ENCODE measurements at places on chromosomes 6 and 20.
A peak's percentile ranks its signal among the peaks of the same experiment; 100 is the strongest.

DNA sequence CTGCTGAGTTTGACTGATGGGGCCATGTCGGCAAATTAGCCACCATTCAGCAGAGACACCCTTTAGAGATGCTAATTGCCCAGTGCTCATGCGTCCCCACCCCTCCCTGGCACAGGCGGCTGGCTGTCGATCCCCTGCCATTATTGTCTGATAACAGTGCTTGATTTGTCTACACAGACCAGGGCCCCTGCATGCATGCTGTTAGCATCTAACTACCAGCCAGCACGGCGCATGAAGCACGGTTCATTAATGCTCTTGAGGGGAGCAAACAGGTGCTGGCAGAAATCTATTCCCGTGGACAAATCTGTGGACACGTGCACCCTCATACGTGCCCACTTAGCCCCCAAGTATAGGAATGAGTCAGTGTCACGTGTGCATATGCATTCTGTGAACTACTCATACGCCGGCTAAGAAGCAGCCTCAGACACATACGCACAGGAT, 32.2 kb downstream of the KCNB1 start:
- DNase-seq: no peak

- DNase-seq: peak; percentile 51
These were observed 142.8 kb downstream of the ADGB start for GRCh38 chr6:146741609-146742008.

DNA sequence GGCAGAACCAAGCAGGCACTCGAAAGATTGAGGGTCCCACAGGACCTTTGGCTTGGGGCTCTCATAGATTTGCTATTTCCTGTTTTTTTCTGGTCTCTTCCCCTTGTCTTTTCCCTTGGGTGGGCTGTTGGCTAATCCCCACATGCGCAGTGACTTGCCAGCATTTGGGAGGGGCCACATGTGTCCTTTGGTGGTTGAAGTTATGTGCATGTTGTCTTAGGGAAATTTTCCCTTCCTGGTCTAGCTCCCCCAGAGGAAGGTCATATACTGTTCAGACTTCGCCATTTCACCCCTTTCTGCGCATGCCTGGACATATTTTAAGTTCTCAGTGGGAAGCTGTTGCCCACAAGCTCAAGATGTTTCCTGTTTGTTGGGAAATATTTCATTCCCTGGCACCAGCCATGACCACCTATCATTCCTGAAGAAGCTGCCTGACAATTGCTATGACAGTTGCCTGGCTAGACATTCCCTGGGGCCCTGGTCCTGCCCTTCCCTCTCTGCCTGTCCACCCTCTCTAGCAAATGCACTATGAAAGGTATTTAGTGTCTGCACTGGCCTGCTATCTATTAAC, 156.2 kb upstream of the THBS2 start:
- no peak for DNase-seq

- DNase-seq: no peak
These were observed at the start of gene MPIG6B for GRCh38 chr6:31723245-31723979. TSS of gene MPIG6B (plus strand) at chr6:31723373. CDS start at chr6:31723384, 11 bp downstream.

DNA sequence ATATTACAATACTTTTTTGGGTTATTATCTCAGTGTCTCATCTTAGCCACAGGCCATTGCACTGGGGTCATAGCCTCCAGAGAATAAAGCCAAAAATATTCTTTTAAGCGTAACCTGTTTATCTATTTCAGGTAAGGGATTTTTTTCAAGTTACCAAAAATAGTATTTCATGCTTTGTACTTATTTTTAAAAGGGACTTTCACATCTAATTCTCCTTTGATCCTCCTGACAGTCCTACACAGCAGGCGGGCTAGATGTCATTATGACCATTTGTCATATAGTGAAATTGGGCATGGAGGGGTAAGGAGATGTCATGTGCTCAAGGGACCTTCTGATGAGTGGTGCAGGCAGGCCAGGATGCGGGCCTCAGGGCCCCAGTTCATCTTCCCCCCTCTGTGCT, 68.9 kb downstream of the TBC1D7 start:
- DNase-seq: no peak

DNA sequence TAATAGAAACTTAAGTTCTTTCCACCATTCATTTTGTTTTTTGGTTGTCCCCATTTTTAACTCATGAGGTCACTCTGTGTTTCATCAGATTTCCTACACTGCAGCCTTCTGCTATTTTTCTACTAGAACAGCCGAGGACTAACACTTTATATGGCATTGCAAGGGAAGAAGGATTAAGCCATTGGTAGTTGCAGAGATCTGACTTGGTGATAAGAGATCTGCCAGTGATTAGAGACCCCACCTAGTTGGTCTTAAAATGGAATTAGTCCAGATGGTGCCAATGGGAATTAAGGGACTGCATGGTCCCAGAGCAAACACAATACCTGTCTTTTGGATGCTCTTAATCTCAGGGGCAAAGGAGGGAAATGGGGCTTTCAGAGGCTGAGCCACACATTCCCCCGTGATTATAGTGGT, 125.5 kb upstream of the TMEM170B start:
- DNase-seq: no peak

DNA sequence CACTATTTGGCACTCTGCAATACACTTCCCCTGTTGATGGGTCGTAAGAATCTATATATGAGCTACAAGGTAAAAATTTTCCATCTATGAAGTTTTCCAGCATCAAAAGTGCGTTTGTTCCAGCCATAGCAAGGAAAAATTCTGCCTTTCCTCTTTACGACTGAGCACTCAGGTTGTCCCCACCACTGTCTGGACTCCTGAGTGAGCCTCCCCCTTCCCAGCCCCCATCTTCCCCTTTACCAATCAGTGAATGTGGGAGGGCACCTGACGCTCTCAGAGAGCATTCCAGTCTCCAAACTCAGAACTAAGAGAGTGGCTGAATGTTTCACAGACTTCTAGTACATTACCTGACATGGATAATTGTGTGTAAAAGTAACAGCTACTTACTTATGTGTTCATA, at the start of gene ALDH8A1:
Gene ALDH8A1 (minus strand): TSS at position 175 of the 400 bp plus-strand sequence. CDS start 48 bp downstream, at position 127.
- DNase-seq: no peak

DNA sequence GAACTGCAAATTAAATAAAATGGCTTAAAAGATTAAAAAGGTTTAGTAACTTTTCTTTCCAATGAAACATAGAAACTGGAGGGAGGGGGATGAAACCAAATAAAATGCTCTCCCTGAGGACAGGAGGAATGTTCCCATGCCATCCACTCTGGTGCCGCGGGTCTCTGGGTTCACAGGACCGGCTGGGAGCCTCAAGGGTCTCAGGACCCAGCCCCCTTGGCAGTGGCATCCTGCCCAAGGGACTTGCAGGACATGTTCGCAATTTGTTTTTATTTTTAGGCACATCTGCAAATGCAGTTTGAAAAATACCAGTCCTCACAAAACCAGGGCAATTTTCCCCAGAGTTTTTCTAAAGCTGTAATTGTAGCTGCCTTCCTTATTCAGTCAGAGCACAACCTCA, 7.5 kb downstream of the BEND3 start:
- DNase-seq: no peak

DNA sequence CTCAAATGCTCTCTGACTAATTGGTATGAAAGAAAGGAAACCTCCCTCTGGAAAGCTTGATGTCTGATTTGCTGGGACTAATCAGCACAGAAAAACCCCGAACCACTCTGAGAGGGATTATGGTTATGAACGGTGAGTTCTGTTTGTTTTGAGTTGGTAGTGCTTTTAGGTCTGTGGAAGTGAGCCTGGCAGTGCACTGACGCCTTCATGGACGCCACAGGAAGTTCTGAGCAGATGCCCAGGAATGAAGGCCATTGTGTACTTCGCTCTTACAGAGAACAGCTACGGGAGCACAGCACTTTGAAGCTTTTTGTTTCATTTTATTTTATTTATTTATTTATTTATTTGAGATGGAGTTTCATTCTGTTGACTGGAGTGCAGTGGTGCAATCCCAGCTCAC, 754.1 kb downstream of the QKI start:
- no peak for DNase-seq

DNA sequence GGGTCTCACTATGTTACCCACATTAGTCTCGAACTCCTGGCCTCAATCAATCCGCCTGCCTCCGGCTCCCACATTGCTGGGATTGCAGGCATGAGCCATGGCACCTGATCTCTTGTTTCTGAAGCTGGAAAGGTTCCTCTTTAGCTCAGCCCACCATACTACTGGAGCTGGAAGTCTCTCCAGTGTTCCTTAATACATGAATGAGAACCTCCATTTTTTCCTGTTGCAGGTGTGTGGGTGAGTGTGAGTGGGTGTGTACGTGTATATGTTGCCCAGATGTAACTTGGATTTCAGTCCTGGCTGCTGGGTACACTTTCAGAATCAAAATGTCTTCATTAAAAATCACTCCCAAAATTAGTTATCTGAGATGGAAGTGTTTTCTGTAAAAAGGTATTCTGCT, 11.1 kb downstream of the PNPLA1 start:
- DNase-seq: no peak

DNA sequence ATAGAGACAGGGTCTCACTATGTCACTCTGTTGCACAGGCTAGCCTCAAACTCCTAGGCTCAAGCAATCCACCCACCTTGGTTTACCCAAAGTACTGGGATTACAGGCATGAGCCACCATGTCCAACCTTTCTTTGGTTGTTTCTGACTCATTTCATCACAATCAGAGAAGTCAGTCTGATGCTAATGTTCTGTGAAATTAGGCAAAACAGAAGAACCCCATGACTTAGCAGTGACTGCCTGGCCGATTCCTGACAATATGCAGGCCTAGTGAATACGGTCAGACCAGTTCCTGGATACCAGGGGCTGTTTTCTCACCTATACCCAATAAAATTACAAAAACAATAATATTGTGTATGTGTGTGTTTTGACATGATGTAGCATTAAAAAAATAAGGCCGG, 58.8 kb upstream of the BTN3A2 start:
- DNase-seq: no peak

DNA sequence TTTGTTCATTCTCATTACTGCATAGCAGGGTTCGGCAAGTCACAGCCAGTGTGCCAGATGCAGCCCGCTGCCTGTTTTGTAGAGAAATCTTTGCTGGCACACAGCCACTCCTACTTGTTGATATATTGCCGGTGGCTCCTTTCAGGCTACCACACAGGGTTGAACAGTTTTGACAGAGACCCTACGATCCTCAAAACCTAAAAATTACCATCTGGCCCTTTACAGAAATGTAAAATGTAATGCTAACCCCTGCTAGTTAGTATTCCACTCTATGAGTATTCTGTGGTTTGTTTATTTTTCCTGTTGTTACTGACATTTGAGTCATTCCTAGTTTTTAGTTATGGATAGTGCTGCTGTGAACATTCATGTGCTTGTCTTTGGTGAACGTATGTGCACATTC, 11.5 kb downstream of the DHX35 start:
- peak; percentile 30 for DNase-seq

DNA sequence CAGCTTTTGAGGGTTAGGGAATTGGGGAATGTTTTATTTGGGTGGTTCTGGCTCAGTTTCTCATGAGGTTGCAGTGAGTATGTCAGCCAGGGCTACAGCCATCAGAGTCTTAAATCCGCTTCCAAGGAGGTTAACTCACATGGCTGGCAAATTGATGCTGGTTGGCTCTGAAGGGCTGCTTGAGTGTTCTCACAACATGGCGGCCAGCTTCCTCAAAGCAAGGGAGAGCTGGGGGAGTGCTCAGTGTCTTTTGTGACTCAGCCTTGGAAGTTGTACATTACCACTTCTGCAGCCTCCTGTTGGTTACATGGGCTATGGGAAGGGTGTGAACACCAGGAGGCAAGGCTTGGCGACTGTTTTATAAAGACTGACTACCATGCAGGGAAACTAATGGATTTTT, 17.8 kb upstream of the PPP1R3G start:
- no peak for DNase-seq

DNA sequence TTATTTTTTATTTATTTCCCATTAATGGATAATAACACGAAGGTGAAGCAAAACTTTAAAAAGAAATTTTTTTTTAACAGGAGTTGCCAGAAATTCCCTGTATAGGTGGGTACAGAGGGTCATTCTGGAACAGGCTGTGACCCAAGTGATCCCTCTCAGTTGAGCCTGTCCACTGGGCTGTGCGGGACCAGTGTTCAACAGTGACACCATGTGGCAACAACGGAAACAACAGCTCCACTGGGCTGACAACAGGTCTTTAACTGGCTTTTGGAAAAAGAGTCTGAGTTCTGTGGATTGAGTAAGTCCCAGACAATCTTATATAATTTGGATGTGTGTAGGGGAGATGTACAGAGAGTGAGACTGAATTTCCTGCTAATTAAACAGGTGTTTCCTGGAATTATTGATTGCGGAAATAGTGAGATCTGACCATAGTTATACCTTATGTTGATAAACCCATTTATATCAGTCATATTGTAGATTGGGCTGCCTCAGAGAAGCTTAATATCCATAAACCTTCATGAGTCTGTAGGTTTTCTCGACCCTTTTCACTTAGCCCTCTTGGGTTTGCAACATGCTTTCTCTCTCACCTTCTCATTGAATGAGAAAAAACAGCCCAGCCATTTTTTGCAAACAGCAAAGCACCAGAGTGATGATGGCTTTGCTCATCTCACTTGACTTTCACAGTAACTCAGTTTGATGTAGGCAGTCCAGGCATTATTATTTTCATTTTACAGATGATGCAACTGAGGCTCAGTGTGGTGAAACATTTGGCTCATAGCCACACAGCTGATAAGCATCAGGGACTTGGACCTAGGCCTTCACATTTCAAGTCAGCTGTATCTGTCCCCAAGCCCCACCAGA, 17.5 kb downstream of the KIAA1755 start:
- DNase-seq: peak; percentile 16
